NCI-H460 (cell line): ENCODE measurements at places on chromosomes 13 and 19.

DNA sequence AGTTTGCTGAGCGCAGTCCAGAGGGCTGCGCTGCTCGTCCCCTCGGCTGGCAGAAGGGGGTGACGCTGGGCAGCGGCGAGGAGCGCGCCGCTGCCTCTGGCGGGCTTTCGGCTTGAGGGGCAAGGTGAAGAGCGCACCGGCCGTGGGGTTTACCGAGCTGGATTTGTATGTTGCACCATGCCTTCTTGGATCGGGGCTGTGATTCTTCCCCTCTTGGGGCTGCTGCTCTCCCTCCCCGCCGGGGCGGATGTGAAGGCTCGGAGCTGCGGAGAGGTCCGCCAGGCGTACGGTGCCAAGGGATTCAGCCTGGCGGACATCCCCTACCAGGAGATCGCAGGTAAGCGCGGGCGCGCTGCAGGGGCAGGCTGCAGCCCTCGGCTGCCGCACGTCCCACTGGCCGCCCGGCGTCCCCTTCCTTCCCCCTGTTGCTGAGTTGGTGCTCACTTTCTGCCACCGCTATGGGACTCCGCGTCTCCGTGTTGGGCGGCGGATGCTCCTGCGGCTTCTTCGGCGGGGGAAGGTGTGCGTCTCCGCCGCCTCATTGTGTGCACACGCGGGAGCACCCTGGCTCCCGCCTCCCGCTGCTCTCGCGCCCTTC lies 772 bp downstream of the GPC6 start:
- DNase-seq = no peak

- DNase-seq = peak; percentile 45
Observed at GRCh38 chr13:25375727-25376358, 4.1 kb downstream of the ATP8A2 start.

GRCh38 chr19:13069415-13070359 lies 33.0 kb downstream of the LYL1 start:
- DNase-seq = no peak

GRCh38 chr13:99218969-99219368 lies 18.3 kb downstream of the UBAC2 start:
- DNase-seq = no peak
